T-helper 17 cell (primary cell): ENCODE measurements at places on chromosomes 3 and 15.

- no peak for DNase-seq
Observed at GRCh38 chr3:57826245-57826951, 70.3 kb downstream of the SLMAP start.

DNA sequence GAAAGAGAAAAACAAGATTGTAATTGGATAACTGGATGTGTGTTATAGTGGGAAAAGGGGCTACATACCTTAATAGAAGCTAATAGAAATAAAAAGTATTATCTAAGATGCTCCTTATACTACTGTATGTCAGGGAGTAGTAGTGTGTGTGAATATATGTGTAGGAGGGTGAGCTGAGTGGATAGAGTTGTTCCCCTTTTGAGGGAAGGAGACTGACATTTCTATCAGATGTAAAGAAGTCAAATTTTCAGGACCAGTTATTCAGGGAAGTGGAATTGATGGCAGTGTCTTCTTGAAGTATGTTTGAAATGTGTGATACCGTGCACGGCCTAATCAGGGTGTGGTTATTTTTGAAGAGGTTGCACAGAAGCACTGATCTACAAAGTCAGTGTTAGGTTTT lies 49.1 kb downstream of the PCOLCE2 start:
- DNase-seq, result no peak

DNA sequence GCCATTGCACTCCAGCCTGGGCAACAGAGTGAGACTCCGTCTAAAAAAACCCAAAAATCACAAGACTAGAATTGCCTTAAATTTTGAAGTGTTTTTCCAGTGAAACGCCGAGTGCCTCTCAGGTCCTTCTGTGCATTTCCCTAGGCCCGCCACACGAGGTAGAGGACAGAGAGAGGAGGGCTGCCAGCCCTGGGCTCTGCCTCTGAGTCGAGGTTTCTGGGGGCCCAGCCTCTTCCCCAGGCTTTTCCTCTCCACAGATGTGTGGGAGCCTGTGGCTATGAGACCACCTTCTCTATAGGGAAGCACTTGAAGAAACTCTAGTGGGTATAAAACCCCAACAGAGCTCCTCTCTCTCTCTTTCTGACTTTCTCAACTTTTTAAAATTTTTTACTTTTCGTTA lies 10.9 kb upstream of the EHD4 start:
- no peak for DNase-seq

DNA sequence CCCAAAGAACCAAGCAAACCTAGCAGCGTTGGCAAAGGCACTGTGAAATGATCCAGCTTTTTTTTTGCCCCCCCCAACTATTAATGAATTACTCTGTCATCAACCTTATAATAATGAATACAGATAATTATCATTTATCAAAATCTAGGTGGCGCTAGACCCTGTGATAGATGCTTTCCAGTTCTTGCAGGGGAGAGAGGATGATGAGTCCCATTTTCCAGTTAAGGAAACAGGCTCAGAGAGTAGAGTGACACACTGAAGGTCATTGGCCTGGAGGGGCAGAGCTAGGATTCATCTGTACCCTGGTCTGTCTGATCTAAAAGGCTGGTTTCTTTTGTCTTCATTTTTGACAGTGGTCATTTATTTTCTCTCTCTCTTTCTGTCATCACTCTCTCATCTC lies 5.0 kb downstream of the ACOX2 start:
- no peak for DNase-seq

DNA sequence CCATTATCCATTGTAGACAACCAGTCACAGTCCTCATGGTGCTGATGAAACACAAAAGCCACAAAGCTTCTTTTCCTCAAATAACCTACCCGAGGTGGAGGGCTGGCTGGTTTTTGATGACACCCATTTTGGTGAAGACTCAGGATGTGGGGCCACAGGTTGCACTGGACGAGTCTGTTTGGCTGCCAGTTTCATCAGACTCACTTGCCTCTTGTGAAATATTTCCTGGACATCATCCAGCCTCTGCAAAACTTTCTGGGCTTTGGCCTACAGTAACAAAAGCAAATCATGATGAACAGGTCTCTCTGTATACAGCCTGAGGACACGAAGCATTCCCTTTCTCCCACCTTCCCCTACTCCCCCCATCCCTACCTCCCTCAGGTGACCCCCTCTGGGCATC lies 42.2 kb downstream of the B3GNT5 start:
- DNase-seq, result no peak

- DNase-seq, result no peak
Observed at GRCh38 chr15:96332637-96333121, 2.2 kb downstream of the NR2F2 start.

- no peak for DNase-seq
Observed at GRCh38 chr15:82530006-82530405, 10.3 kb downstream of the RPS17 start.

DNA sequence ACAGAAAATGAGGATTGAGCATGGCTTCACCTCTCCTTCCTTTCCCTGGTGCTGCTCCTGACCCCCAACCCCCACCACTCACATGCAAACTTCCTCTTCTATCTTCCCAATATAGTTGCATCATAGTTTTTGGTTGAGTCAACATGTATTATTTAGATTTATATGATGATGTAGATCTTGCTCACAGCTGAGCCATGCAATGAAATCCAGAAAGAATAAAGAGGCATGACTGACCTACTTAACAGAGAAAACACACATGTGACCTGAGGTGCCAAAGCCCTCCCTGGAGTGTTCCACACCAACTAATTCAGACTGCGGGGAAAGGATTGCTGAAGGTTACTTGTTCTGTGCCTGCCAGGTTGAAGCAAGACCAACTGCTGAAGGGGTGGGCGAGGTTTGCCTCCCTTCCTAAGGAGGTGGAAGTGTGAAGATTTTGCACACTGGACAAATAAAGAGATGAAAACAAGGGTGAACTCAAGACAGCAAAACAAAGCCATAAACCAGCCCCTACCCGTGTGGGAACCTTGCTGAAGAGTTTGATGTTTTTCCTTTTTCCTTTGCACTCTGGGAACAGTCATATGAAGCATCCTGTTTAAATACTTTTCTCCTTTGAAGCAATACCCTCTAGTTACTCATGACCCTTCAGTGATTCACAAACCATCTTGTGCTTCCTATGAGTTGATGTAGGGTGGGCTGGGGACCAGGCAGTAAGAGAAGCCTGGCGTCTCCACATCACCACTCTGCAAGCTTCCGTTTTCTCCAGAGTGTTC lies 155.2 kb upstream of the UBE2E1 start:
- no peak for DNase-seq

DNA sequence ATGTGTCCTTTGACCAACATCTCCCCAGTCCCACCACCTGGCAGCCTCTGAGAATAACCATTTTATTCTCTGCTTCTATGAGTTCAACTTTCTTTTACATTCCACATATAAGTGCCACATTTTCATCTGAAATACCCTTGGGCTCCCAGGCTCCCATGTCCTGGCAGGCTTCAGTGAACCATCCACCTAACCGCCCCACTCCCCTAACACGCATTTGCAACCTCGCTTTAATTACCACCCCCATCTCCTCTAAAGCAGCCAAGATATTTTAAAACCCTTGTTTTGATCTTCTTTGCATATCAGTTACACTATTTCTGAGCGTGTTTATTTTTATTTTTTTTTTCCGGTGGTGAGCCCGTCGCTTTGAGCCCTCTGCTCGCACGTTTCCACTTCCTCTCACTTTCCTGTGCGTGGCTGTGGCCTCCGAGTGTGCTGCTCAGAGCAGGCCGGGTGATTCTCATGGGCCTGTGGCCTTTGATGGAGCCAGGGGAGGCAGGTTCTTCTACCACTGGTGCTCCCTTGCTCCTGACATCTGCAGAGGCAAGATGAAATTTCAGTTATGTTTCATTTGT lies 195.4 kb upstream of the LPP start:
- peak; percentile 16 for DNase-seq

- no peak for DNase-seq
Observed at GRCh38 chr15:80743189-80743833, 35.9 kb upstream of the CEMIP start.

DNA sequence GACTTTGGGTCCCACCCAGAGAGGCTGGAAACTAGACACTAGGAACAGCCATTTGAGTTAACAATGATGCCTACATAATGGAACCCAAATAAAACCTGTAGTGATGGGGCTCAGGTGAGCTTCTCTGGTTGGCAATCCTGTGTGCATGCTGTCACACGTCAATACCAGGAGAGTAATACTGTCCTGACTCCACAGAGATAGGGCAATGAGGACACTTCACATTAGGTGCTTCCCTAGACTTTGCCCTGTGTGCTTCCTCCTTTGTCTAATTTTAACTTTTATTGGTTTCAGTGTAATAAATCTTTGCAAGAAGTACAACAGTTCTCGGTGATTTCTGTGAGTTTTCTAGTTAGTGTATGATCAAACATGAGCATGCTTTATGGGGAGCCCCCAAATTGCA lies 281.8 kb upstream of the ARRDC4 start:
- DNase-seq, result no peak

DNA sequence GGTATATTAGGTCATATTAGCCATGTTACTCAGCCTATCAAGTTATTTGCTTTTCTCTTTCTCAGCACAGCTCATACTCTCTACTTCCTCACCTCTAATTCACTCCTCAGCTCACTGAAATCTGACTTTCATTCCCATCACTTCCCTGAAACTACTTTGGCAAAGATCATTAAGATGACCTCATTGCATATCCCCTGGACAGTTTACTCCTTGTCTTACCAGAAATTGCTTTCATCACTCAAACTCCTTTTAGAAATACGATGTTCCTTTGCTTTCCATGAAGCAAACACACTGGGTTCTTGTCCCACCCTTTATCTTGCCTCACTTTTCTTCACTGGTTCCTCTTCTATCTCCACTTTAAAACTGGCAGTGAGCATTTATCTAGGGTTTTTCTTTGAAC lies 354.4 kb downstream of the TUSC7 start:
- no peak for DNase-seq

- no peak for DNase-seq
Observed at GRCh38 chr3:194579091-194579606, 54.1 kb downstream of the TMEM44 start.

- no peak for DNase-seq
Observed at GRCh38 chr3:114664006-114664405, 370.2 kb downstream of the TIGIT start.

GRCh38 chr3:195195321-195196209 lies 75.4 kb downstream of the XXYLT1 start:
- DNase-seq, result no peak

DNA sequence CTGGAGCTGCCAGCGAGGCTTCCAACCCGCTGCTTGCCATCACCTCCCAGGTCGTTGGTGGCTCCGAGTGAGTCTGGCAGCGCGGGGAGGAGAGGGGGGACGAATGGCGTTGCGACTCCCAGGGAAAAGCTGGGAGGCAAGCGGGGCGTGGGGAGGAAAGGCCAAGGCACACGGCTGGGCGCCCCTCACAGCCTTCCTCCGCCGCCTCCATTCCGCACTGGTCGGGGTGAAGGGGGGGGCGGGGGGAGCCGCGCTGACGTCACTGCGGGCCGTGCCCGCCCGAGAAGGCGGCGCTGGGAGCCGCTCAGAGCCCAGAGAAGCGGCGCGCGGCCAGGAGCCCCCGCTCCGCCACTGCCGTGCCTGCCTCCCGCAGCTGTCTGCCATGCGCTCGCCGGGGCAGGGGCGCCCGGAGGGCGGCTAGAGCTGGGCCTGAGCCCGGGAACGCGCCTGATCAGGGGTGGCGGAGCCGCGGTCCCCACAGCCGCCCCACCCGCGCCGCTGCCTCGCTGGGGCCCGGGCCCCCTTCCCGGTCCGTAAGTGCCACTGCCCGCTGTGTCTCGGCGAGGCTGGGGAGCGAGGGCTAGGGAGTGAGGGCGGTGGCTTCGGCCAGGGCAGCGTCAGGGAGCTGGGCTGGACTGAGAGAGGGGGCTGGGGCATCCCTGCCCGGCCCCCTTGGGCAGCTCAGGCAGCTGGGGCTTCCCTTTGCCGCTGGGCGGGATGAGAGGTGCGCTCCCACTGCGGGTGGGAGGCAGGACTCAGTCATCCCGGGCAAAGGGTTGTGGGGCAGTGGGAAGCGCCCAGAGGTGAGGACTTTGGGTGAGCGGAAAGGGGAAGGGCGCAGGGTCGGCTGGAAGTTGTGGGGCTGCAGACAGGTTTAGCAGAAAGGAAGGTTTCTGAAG lies 27.8 kb upstream of the POLG start:
- no peak for DNase-seq

GRCh38 chr3:66335671-66336070 lies 114.9 kb downstream of the SLC25A26 start:
- no peak for DNase-seq

DNA sequence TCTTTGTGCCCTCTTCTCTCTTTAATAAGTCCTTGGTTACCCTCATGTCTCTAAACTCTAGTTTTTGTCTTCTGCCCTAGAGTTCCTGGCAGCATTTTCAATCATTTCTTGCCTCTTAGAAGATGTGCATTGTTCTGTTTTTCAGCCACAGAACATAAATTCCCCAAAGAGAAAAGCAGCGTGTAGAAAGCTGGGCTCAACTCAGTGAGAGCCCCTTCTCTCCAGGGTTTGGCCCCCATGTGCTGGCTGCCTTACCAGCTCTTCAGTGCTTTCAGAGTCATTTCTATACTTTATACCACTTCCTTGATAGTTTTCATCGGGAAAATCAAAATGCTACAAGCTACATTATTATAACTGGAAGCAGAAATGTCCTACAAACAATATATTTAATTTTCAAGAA lies 369.1 kb upstream of the GRM7 start:
- DNase-seq, result no peak

DNA sequence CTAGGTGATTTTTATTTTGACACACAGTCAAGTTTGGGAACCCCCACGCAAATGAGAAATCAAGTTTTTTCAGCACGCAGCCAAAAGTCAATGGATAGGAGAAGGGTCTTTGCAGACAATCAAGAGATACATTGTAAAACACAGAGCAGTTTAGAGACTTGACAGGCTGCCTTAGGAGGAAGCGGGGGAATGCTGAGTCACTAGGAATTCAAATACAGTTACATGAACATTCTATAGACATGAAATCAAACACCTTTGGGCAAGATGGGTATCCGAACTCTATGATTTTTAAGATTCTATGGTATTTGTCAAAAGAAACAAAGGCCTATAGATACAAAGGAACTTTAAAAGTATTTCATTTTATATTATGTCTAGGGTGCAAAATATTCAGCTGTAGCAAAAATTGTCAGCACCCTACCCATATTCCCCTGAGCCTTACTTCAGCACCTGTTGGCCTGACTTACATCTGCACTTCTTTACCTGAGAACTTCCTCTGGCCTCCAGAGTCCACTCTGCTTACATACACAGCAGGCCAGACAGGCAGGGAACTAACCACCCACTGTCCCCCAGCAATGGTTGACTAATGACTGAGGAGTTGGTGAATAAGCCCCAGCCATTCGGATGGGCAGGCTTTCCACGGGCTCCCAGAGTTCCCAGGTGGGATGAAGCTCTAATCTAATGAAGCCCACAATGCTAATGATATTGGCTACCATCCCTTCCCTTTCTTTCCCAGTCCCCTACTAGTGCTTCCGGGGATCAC lies 289.3 kb upstream of the RORA start:
- DNase-seq, result no peak

GRCh38 chr3:45612918-45613602 lies 18.5 kb downstream of the LIMD1 start:
- DNase-seq, result no peak

GRCh38 chr15:84634228-84634837 lies 19.8 kb downstream of the WDR73 start:
- DNase-seq, result no peak
